ENCODE measurements at places on chromosomes 12 and 14.

DNA sequence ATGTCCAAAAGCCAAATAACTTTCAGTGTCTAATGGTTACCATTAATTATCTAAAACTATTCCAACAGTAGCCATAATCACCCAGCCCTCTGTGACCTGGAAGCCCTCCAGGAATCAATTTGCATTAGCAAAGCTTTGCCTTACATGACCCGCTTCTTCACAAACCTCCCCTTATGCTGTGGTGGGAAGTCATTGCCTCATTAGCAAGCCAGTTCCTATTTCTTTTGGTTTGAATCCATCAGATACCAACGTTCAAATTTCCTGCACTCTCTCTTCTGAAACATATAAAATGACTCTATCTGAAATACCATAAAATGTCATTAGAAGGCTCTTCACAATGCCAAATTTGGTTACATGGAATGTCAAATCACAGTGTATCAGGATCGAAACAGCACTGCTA lies 268.3 kb upstream of the PRKD1 start:
- DNase-seq, result no peak

DNA sequence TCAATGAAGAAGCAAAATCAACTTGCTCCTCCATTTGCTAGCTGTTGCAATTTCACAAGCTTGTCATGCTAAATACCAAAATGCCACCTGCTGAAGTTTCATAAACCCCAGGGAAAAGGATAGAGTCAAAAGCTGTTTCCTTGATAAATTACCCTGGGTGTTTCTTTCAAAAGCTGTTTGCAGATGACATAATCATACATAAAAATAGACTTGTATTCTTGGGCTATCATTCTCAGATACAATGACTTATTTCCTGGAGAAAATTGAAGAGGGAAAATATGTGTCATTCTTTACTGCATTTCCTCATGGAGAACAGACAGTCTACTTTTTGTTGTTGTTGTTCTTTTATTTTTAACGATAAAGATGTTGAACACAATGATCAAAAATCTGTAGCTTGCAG lies 119.2 kb downstream of the GALC start:
- DNase-seq, result no peak

- DNase-seq, result no peak
These were observed 130.2 kb upstream of the LRFN5 start for GRCh38 chr14:41476526-41476925.

GRCh38 chr14:24377657-24378056 lies 9.7 kb downstream of the NFATC4 start:
- no peak for DNase-seq

DNA sequence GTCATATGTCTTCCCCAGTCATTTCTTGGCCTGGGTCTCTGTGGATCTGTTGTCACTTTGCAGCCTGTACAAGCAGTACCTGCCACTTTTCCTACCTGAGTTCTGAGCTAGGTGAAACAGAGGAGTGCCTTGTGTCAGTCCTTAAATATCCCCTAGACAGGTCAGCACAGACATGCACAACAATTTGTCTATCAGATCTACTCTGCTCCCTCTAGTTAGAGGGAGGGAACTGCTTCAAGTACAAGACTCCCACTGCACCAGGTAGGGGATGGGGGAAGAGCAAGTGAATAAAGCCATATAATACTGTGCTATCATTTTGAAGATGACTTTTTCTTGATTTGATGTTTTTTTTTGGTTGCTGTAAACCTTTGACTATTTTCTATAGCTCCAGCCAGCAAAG lies 39.4 kb downstream of the MIPOL1 start:
- no peak for DNase-seq

DNA sequence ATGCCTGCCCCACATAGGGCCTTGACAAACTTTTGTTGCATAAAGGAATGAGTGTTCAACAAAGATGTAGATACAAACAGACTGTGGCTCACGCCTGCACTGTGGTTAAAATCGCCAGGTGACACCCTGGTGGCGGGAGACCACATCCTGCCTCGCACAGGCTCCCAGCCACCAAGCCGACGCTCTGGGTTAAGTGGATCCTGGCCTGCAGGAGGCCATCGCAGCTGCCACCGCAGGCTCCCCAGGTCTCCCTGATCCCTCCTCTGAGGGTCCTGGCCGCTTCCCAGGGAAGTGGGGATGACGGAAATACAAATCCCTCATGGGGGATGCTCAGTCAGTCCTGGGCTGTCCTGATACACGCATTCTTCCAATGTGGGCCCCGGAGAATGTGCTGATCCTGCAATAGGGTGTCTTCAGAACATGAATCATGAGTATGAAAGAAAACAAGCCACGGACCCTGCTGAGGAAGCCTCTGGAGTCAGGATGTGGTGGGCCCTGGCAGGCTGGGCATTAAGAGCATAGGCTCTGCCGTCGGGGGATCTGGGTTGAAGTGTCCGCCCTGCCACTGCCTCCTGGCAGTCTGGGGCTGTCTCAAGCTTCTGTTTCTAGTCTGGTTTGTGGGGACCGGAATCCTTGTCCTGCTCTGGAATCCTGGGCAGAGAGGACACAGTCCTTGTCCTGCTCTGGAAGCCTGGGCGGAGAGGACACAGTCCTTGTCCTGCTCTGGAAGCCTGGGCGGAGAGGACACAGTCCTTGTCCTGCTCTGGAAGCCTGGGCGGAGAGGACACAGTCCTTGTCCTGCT lies 53.5 kb upstream of the BEGAIN start:
- DNase-seq, result peak; percentile 31

GRCh38 chr12:75291014-75291413 lies 39.1 kb downstream of the CAPS2 start:
- no peak for DNase-seq

DNA sequence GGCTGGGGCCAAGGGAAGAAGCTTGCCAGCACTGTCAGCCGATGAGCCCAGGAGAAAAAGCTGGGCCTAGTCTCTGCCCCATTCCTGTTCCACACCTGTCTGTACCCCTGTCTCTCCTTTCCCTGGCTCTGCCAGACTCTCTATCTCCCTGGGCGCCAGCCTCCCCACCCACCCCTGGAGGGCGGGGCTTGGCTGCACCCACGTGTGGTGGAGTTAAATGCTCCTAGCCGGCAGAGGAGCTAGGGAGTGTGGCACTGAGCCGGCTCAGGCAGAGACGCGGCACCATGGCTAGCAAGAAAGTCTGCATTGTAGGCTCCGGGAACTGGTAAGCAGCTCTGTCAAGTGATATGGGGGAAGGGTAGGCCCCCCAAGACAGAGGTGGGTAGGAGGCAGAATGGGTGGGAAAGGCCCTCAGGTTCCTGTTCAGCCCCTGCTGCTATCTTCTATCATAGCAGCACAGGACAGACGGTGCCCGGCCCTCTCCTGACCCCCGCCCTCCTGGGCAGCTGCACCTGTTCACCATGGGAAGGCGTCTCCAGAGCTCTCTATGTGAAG lies at the start of gene GPD1:
Gene GPD1 (plus strand): TSS at position 242 of the 555 bp plus-strand sequence. CDS start 43 bp downstream, at position 285.
- no peak for DNase-seq

- DNase-seq, result no peak
These were observed 974.7 kb downstream of the NRXN3 start for GRCh38 chr14:79144896-79145295.

DNA sequence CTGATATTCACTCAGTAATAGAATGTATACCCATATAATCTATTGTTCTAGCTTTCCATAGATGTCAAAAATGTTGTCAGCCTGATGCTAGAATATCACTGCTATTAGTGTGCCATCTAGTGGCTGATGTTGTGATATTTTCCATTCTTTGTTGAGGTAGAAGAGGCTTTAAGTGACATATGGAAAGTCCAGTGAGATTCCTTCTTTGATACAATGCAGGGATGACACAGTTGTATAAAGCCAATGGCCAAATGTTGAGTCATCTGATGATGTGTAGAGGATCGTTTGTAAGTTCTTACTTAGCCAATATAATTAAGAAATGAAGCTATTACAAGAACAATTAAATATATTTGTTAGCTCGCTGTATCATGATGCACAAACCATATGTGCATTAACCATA lies 58.1 kb upstream of the PCED1B start:
- no peak for DNase-seq

DNA sequence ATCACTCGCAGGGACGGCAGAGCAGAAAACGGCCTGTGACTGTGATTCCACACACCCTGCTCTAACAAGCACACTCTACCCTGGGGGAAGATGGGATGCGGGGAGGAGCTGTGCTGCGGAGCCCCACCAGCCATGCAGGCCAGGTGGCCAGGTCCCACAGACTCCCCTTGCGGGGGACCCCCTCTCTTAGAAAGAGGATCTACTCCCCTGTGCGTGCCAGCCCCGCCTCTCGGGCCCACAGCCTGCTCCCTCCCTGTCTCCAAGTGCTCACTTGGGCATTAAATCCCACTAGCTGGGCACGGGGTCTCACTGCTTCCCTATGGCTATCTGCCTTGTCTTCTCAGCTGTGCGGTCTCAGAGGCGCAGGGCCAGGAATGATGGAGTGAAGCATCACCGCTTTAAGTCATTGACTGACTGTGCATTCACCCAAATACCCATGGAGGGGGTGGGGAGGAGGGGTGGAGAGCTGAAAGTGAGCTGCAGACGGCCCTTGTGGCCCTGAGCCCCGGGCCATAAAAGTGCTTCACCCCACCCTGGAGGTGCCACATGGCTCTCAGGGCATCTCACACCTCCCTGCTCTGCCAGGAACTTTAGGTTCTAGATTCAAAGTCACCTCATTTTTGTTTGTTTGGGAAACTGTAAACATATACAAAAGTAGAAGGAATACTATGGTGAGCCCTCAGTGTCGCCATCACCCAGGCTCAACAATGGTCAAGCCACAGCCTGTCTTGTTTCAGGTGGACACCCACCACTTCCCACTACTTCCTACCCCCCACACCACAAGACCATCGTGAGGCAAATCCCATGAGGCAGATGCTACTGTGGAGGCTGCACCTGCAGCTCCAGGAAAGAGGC lies 9.4 kb downstream of the STX2 start:
- DNase-seq, result no peak

DNA sequence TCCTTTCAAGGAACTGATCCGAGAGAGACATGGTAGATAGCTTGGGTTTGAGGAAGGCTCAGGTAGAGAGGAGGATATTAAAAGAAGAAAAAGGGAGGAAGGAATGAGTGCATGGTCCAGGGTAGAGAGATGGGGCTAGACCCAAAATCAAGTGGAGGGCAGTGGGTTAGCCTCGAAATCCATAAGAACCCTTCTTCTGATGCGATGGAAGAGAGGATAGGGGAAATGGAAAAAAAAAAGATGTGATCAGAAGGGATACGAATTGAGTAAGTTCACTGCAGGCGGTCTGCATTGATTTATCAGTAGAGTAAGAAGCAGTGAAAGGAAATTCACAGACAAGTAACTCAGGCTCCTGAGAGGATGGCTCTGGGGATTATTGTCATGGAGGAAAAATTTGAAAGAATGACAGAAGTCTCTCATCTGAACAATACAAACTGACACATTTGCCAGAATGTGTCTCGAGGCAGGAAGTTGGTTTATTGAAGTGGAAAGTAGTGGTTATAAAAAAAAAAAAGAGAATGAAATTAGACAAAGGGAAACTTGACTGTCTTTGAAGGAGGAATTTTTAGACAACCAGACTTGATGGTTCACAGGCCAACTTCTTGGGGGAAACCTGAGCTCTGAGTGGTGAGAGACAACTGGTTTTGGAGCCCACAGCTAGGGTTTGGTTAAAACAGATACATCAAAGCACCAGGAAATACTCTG lies 10.2 kb downstream of the PPFIBP1 start:
- no peak for DNase-seq

DNA sequence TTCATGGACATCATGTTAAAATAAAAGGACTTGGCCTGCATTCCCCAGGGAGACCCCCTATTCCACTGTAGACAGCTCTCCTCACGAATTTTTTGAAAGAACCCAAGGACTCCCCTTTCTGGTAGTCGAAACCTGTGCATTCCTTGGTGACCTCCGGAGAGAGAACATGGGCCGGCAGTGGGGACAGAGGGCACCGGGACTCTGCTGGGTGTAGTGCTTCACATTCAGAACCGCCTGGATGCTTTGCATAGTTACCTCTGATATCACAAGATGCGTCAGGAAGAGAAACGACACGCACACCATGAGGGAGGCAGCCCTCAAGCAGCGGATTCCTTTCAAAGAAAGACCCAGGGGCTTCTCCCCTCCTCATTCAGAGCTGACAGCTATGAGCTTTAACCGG lies 9.7 kb downstream of the CKAP4 start:
- no peak for DNase-seq

DNA sequence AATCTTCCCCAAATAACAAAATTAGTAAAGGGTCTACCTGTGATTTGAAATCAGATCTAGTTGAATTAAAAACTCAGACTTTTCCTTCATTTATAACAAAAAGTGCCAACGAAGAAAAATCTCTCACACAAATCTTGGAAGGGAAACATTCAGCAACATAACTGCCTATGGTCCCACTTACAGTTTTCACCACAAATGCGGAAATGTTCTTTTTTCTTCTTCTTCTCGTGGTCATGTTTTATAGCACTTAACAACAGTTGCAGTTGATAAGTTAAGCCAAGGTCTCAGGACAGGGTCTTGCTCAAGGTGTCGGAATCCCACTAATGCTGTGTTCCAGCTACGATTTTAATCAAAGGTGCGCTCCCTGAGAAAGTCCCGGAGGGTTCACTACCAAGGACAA lies 10.1 kb downstream of the RNASE6 start:
- no peak for DNase-seq

DNA sequence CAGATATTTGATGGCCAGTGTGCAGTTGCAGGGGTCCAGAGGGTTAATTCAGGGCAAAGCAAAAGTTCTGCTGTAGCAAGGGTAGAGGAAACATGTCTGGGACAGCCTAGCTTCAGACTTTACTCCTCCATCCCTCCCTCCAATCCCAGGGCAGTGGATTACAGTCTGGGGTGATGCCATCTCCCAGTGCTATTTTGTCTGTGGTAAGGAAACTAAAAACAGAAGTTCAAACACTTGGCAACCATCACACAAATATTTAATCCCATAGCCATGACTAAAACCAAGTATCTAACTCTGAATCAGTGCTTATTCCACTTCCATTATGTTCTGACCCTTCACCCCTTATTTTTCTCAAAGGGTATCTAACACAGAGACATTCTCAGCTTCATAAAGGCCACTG lies 61.8 kb downstream of the PIK3C2G start:
- no peak for DNase-seq

DNA sequence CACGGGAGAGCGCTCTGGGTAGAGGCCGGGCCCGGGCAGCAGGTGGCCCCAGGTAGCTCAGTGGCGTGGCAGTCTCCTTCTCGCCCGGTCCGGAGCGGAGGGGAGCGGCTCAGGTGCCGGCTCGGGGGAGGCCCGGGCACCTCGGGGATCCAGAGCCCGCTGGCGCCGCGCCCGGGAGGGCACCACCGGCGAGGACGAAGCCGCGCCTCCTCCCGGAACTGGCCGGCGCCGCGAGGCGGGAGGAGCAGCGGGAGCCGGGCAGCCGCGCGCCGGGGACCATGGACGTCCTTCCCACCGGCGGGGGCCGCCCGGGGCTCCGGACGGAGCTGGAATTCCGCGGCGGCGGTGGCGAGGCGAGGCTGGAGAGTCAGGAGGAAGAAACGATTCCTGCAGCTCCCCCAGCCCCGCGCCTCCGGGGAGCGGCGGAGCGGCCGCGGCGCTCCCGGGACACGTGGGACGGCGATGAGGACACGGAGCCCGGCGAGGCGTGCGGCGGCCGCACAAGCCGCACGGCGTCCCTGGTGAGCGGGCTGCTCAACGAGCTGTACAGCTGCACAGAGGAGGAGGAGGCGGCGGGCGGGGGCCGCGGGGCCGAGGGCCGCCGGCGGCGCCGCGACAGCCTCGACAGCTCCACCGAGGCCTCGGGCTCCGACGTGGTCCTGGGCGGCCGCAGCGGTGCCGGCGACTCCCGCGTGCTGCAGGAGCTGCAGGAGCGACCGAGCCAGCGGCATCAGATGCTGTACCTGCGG lies 21.5 kb upstream of the GNS start:
- DNase-seq, result no peak

- DNase-seq, result no peak
These were observed at the start of gene MNAT1 for GRCh38 chr14:60734465-60735242. Gene MNAT1, plus strand, starts transcription at chr14:60734761. Its CDS starts 102 bp downstream, at chr14:60734863.

- no peak for DNase-seq
These were observed 7.0 kb downstream of the MLXIP start for GRCh38 chr12:122085591-122085990.

GRCh38 chr12:100964028-100964427 lies 169.5 kb downstream of the ANO4 start:
- DNase-seq, result no peak

All from T-helper 22 cell (primary cell).